GM23338 (cell line): ENCODE measurements at places on chromosomes 6 and 20. TPM values are rescaled to one million over a fixed set of nuclear protein-coding genes. Genes with fewer than 3 reads are reported as not detected.
A peak's percentile ranks its signal among the peaks of the same experiment; 100 is the strongest.

GRCh38 chr20:16349523-16350260 is 223.6 kb downstream of the KIF16B start:
- no peak for DNase-seq
- no peaks in the 10 kb centered on the region for H3K4me1 ChIP-seq

DNA sequence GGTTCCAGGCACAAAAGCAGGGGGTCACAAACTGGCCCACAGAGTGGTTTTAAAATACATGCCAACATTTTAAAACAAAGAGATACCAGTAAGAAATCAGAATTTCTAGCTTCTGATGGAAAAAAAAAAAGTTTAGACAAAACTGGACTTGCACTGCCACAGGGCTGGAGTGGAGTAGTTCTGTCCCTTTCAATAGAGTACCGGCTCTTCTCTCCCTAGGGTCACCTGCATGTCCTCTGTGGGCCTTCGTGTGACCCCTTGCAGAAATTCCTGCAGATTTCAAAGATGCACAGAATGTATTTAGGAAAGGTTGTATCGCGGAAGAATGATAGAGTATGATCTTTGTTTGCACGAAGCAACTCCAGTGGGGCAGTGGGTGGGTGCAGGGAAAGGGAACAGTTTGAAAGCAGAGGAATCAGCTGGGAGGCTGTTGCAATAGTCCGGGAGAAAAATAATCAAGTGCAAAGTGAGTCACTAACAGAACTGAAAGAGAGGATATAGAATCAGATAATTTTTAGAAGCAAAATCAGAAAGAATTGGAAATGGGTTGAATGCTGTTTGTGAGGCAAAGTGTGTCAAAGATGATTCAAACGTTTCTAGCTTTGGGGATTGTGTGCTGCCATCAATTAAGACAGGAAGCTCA is 97.3 kb upstream of the STXBP5 start:
- H3K4me3 ChIP-seq = no peak overlapping the region
- H3K4me1 ChIP-seq = no peaks in the 10 kb centered on the region
- no peak overlapping the region for H3K27ac ChIP-seq
- no peaks in the 10 kb centered on the region for H3K36me3 ChIP-seq

Gene ZSCAN26
- 10.2 and 13.0 TPM in 2 replicates for total RNA-seq

Gene LST1
- not detected in 2 replicates for total RNA-seq

Gene TBXT
- 0.39 TPM in 1 of 2 replicates, not detected in the other for total RNA-seq

- H3K27me3 ChIP-seq = peaks cover 97% of the 10 kb centered on the region
- H3K4me3 ChIP-seq = no peak overlapping the region
- DNase-seq = no peak
- H3K36me3 ChIP-seq = no peaks in the 10 kb centered on the region
Observed at GRCh38 chr20:2698186-2698817, 5.7 kb downstream of the EBF4 start.

Gene RAB44
- total RNA-seq = not detected in 2 replicates

Gene SAMD3
- 3.8 and 4.9 TPM in 2 replicates for total RNA-seq

DNA sequence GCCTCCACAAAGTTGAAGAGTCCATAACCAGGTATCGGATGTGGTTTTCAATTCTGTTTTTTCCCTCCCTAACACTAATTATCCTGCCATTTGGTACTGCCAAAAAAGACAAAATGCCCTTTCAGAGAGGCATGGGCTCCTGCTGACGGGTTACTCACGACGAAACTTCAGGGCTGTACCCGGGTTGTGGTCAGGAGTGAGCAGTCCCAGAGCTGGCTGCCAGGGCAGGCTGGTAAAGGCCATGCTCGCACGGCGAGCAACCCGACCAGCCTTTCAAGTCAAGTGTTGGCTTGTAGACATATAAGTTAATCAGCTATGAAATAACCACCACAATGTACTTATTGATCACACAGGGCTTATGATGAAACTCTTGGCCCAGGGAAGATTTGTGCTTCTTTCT is 152.5 kb downstream of the FOXC1 start:
- H3K27me3 ChIP-seq = no peaks in the 10 kb centered on the region
- H3K36me3 ChIP-seq = no peaks in the 10 kb centered on the region
- H3K4me3 ChIP-seq = no peak overlapping the region

DNA sequence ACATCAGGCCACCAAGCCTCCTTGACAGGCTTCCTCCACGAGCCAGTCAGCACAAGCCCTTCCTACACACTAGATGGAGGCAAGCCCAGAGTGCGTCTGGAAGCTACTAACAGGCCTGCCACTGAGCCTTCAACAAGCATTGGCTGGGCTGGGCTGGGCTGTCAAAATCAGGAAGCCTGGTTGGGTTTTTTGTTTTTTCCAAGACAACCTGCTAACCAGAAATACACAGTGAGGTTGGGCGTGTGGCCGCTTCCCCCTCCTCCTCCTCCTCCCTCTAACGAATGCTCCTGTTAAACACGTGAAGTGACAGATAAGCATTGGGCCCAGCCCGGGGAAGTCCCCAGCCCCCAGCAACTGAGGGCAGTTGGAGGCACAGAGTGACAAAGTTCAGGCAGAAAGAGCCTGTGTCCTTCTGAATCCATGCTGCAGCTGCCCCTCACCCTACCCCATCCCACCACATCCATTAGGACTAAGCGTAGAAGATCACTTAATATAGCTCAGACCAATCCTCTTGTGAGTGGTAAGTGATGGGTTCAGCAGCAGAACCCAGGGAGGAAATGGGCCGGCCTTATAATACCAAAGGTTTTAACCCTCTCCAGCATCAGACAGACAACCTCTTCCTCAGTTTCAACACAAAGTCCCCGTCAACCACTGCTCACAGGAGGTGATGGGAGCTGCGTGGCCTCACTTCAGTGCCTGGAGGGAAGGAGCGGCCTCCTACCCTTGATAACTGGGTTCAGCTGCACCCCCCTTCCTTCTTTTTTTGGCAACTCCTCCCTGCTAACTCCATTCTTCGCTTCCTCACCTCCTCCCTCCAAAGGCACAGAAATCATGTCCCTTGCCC is 1.1 kb downstream of the NFATC2 start:
- no peaks in the 10 kb centered on the region for H3K36me3 ChIP-seq
- H3K27me3 ChIP-seq = peaks cover 47% of the 10 kb centered on the region
- no peak overlapping the region for H3K27ac ChIP-seq
- H3K4me1 ChIP-seq = no peaks in the 10 kb centered on the region; the same call in 1 of the 2 replicates

DNA sequence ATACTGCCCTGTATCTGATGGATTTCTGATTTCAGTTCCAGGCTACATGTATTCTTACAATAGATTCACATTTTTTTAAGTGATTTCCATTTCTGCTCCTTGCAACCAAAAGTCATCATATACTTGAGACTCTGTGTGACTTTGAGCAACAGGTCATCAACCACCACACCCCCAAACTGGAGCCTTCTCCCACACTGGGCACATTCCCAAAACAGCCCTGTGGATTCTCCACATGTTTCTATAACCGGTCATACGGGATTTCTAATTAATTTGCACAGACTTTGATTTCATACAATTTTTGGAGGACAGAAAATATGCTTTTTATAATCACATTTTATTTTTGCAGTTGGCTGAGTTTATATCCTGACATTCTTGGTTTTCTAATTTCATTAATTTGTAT is 317.2 kb upstream of the ID4 start:
- no peaks in the 10 kb centered on the region for H3K27me3 ChIP-seq
- H3K4me3 ChIP-seq = no peak overlapping the region
- no peak overlapping the region for H3K27ac ChIP-seq
- H3K36me3 ChIP-seq = no peaks in the 10 kb centered on the region

DNA sequence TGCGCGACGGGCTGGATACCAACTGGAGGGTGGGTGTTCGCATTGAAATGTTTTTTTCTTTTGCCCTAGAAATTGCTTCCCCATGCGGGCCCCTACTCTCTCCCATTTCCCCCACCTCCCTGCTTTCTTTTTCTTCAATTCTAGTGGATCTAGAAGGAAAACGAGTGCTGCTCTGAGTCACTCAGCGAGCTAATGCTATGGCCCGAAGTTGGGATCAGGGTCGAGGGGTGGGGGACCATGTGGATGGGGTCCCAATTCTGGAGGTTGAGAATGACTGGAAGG is 71.5 kb downstream of the SOX4 start:
- peak overlapping the region; percentile 87 for H3K4me3 ChIP-seq
- peak overlapping the region; percentile 98 for H3K27ac ChIP-seq
- H3K27me3 ChIP-seq = peaks cover 20% of the 10 kb centered on the region
- no peaks in the 10 kb centered on the region for H3K36me3 ChIP-seq

Gene CCDC170
- total RNA-seq = 2.1 TPM in 1 of 2 replicates, not detected in the other
